Mammary epithelial cell (primary cell): ENCODE measurements at places on chromosomes 4 and X. TPM values are rescaled to one million over a fixed set of nuclear protein-coding genes. Genes with fewer than 3 reads are reported as not detected.

CENPE gene
- 1.8 TPM for total RNA-seq

TLR2 gene
- total RNA-seq = 33.2 TPM

RAPGEF2 gene
- total RNA-seq = 47.2 TPM

MAPK10 gene
- total RNA-seq = 6.6 and 8.2 TPM in 2 replicates

STPG2 gene
- 0.28 TPM in 1 of 2 replicates, not detected in the other for total RNA-seq

- DNase-seq = peak; percentile 26
Observed at GRCh38 chr4:97987019-97987648, 156.1 kb downstream of the STPG2 start.

- DNase-seq = peak; percentile 23
Observed at GRCh38 chrX:150365990-150366911, 3.1 kb downstream of the MAMLD1 start.

- no peak for DNase-seq
Observed at GRCh38 chr4:147526272-147526654, 45.4 kb downstream of the EDNRA start.

GRCh38 chr4:166798126-166798525 lies 436.2 kb downstream of the SPOCK3 start:
- DNase-seq = no peak

GRCh38 chr4:72709475-72709874 lies 140.5 kb upstream of the ADAMTS3 start:
- DNase-seq = no peak

GRCh38 chrX:132488180-132488705 lies 595 bp downstream of the MBNL3 start:
- DNase-seq = peak; percentile 33

DNA sequence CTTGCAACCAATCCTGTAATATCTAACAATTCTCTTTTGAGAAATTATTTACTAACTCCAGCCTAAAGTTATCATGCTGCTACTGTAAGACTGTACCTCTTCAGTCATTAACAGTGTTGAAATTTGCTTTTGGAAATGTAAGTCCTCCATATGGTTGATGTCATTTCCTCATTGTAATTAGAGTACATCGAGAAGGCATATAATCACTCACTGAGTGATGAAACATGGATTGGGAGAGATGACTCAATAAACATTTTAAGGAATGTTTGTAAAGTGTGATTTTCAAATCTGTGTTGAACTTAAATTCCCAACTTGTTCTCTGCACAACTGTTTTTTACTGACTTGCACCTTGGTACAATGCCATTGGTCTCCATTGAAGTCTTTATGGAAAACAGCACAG lies 61.2 kb downstream of the HMGB2 start:
- peak; percentile 25 for DNase-seq

GRCh38 chrX:100830143-100830542 lies 10.0 kb downstream of the CSTF2 start:
- no peak for DNase-seq
